ELF-1 (cell line): ENCODE measurements at places on chromosomes 1 and 21.

- DNase-seq = peak; percentile 40
These were observed 41.4 kb upstream of the LMX1A start for GRCh38 chr1:165397944-165398343.

GRCh38 chr1:75611014-75611413 lies at the start of gene SLC44A5:
Gene SLC44A5 (minus strand): TSS chr1:75611114. CDS start chr1:75541447, 69,667 bp downstream.
- no peak for DNase-seq

DNA sequence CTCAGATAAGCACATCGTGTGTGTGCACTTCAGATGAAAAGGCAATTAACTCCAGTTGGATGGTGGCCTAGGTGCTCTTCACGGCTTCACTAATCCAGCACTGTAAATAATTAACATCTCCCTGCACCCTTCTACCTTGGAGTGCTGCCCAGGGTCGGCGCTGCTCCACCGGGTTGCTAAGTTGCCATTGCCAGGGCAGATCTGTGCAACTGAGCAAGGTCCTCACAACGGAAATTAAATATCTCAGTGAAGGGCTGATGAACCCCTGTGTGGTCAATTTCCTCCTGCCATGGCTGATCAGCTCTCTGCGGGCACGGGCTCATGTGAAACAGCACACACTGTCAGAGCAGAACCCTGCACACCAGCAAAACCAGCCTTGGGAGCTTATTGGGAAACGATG lies 63.2 kb downstream of the SYDE2 start:
- DNase-seq = no peak

DNA sequence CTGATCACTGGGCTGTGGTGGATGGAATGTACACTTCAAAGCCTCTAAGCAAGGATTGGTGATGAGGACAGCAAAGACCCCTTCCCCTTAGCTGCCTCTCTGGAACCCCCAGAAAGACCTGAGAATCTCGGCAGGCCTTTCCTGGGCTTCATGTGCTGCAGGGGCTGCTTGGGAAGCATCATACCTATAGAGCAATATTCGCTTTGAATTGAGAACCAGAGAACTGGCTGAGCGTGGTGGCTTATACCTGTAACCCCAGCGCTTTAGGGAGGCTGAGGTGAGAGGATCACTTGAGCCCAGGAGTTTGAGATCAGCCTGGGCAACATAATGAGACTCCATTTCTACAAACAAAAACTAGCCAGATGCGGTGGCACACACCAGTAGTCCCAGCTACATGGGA lies 22.0 kb downstream of the CSF1 start:
- DNase-seq = no peak

- no peak for DNase-seq
These were observed 13.0 kb downstream of the FAM20B start for GRCh38 chr1:179038528-179039281.

DNA sequence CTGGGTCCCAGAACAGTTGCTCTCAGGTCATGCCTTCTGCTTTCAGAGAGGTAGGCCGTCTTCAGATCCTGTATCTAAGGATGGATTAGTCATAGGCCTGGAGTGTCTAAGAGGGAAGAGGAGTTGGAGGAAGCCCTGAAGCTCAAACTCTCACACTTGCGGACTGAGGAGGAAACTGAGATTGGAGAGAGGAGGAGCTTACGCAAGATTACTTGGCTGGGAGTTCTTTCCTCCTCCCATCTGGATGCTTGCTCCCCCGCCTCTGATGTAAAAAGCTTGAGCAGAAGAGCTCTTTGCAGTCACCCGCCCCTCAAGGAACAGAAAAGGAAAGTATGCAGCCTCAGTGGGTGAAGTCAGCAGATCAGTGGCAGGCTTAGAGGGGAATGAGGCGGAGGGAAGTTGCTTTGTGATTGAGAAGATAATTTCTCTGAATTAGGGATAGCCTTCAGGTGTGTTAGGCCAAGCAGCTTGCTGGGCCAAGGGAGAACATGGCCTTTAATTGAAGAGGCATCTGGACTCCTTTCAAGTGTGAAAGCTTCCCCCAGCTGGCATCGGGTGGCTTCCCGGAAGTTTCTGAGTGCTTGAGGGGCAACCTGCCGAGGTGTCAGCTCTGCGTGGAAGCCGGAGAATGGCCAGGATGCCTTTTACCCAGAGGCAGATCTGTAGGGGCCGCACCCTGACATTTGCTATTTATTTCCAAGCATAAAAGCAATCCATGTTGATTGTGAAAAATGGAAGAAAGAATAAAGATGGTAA lies 6.6 kb downstream of the ADORA1 start:
- DNase-seq = peak; percentile 60

DNA sequence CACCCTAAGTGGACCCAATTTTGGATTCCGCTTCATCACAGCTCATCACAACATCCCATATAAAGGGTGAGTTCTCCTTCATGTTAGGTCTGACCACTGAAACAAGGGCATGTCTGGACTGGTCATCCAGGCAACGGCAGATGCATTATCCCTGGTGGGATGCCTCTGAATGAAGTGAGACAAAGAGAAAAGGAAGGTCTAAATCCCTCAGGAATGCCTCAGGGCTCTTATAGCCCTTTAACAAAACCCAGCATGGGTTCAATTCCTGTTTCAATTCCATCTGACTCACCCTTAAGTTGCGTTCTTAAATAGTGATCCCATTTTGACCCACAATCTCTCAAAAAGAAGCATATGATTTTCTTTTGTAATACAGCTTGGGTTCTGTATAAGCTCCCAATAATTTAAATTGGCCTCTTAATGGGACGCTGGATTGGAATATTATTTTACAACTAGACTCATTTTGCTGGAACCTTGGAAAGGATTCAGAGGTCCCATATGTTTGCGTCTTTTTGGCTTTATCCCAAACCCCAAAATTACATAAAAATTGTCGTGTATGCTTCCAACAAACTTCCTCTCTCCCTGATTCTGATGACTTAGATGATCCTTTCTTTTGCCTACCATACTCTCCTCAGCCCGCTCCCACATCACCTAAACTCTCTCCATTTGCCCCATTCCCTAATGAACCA lies 287.4 kb upstream of the ZP4 start:
- peak; percentile 59 for DNase-seq

GRCh38 chr21:43191521-43191920 lies 22.7 kb downstream of the CRYAA start:
- no peak for DNase-seq

GRCh38 chr1:158285756-158286241 lies 3.9 kb upstream of the CD1C start:
- no peak for DNase-seq

- DNase-seq = no peak
These were observed 46.9 kb upstream of the GNG12 start for GRCh38 chr1:67880056-67880601.

- peak; percentile 22 for DNase-seq
These were observed 244.1 kb downstream of the GRIK3 start for GRCh38 chr1:36790191-36790590.

- peak; percentile 66 for DNase-seq
These were observed at the start of gene ENAH for GRCh38 chr1:225652729-225653462. Gene ENAH (minus strand): TSS chr1:225653123. CDS start chr1:225652690, 433 bp downstream.

- DNase-seq = no peak
These were observed 35.9 kb downstream of the VPS26C start for GRCh38 chr21:37231249-37231645.

DNA sequence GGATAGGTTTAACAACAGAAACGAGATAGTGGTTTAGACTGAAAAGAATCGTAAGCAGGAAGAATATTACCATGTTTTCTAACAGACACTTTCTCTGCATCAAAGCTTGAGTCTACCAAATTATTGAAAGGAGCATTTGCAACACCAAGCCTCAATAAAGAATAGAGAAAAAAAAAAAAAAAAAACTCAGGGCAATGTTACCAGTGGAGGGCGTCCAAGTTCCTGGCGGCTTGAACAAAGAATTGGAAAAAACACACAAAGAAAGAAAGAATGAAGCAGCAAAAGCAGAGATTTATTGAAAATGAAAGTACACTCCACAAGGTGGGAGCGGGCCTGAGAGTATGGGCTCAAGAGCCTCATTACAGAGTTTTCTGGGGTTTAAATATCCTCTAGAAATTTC lies 686.5 kb upstream of the ADGRL2 start:
- DNase-seq = peak; percentile 7

DNA sequence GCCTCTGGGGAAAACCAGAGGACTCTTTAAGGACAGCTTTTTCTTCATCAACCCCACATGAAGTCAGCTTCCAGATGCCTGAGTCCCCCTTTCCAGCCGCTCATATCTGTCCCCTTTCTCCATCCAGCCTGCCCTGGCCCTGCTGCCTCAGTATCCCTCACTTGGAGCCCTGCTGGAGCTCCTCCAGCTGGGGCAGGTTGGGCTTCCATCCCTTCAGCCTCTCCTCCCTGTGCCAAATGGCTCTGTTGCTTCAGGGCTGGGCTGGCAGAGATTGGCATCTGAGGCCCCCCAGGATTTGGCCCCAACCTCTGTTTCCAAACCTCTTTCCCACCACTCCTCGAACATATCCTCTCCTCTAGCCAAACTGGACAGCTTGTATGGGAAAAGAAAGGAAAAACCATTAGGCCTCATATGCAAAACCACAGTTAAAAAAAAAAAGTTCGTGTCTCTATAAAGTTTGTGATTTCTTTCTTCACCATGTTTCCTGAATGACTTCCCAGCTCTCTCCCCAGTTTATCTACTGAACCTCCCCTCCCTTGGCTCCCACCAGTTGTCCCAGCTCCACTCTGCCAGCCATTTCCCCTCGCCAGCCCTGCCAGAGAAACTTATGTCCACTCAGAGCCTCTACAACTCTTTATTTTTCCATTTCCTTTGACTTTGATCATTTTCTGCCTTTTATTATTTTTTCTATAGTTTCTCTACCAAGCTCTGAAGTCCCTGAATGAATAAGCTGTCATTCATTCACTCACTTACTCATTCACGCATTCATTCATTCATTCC lies 217.9 kb downstream of the FOXD2 start:
- DNase-seq = no peak

DNA sequence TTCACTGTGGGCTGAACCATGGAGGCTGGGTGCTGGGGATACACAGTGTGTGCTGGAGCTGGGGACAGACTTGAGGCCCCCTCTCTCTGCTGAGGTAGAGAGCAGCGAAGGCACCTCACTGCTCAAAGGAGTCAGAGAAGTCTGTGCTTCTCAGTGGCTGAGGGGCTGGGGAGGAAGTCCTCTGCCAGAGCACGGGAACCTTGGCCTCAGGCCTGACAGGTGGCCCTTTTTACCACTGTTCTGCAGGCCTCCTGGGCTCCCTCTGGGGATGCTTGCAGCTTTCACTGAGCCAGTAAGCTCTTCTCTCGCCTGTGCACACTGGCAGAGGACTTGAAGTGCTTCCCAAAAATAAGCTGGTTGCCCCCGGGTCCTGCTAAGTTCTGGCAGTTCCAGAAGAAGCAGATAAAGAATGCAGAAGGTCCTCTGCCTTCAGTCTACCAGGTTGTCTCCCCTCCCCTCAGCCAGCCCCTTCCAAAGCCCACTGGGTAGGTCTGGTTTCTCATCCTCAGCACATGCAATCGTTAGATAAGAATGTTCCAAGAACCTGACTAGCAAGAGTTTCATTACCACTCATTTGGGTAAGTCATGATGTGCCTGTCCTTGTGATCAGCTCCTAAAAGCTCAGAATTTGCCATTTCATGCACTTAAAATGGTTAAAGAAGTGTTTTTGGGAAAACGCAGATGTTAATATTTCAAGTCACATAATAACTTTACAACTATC lies 53.9 kb downstream of the TENT5C start:
- no peak for DNase-seq

- DNase-seq = no peak
These were observed 34.4 kb downstream of the ADGRL2 start for GRCh38 chr1:81834921-81835698.

- DNase-seq = no peak
These were observed 361.9 kb downstream of the HLX start for GRCh38 chr1:221241157-221241556.

DNA sequence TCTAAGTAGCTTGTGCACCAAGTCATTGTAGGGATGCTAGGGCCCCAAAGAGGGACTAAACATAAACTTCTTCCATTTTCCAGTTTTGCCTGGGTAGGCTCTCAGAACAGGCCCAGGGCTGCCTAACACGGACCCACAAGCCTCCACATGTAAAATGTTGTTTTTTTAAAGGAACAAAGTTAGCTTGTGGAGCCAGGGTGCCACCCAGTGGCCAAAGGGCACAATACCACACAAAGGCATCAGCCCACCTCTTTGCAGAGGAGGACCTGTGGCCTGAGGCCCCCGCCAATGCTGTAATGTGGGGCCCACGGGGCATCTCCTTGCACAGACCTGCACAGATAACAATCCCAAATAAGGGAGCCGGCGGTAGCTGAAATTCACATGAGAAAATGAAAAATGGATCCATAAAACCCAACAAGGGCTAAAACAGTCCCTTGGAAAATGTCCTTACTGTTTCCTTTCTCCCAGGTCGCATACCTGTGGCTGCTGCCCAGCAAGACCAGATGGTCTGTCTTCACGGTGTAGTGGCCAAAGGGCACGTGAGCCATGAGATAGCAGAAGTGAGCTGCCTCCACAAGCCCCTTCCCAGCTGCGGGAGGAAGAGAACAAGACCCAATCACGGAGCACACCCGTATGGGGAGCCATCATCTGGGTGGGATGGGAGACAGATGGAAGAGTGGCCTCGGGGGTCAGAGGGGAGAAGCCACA lies 23.8 kb downstream of the SEC16B start:
- peak; percentile 85 for DNase-seq

- peak; percentile 30 for DNase-seq
These were observed 481.7 kb upstream of the NR5A2 start for GRCh38 chr1:199545780-199546179.

GRCh38 chr1:228846952-228847351 lies 111.7 kb downstream of the RHOU start:
- DNase-seq = no peak

DNA sequence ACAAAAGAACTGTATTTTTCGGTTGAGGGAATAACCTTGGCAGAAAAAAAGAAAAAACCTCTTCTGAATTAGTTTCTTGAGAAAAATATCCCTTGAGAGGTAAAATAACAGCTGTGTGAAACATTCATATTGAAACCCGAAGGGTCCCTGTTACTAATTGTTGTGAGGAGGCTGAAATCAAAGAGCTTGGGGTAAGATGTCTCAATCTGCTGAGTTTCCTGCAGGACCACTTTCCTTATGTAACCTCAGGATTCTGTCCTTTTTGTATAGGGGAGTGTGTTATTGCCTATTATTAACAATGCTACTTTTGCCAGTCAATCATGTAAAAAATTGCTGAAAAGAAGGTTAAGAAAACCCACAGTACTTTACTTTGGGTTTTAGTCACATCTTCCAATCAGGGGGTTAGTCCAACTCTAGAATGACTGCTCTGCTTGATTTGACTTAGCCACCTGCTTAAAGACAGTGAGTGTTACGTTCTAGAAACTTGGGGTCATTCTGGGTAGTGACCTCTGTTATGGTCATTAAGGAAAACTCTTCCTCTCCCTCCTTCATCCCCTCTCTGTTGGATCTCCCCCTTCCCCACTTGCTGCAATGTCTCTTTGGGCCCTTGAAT lies 138.8 kb downstream of the GIPC2 start:
- no peak for DNase-seq

DNA sequence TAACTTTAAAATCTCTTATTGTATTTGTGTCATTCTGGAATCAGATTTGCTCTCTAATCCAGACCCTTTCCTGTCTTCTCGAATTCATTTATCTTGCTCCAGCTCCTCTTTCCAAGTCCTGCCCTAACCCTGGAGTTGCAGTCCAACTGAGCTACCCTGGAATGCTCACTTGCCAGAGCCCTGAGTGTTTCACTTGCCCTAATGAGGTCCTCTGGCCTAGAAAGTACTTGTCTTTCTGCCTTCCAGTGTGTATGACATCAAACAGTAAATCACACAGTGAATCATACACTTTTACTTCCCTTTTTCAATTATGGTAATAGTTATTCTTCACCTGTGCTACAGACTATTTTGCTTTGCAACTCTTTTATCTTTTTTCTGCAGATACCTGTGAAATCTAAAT lies 96.9 kb downstream of the NEK7 start:
- DNase-seq = no peak

GRCh38 chr1:98331718-98332311 lies 329.7 kb upstream of the SNX7 start:
- no peak for DNase-seq
